ENCODE measurements at places on chromosomes 7 and 10. TPM values are rescaled to one million over a fixed set of nuclear protein-coding genes. Genes with fewer than 3 reads are reported as not detected.
A peak's percentile ranks its signal among the peaks of the same experiment; 100 is the strongest.

- H3K27ac ChIP-seq, result no peak overlapping the region
- H3K36me3 ChIP-seq, result no peaks in the 10 kb centered on the region
- no peak overlapping the region for H3K4me3 ChIP-seq
- H3K27me3 ChIP-seq, result no peaks in the 10 kb centered on the region
- DNase-seq, result no peak
Observed at GRCh38 chr10:59674215-59674836, 35.3 kb downstream of the SLC16A9 start.

DNA sequence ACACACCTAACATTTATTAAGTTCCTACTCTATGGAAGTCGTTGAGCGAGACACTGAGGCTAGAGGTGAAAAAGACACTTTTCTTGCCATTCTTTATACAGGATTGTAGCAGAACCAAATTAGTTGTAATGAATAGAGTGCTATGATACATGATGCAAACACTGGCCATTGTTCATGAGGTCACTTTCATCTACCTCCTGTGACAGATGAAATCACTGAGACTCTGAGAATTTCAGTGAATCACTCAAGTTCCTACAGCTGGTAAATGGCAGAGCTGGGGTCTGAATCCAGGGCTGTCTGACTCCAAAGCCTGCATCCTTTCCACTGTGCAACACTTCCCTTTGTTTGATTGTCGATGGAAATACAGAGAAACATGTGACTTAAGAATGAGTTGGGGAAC lies 657.6 kb downstream of the LRMDA start:
- H3K4me3 ChIP-seq, result no peak overlapping the region
- H3K4me1 ChIP-seq, result peaks cover 23% of the 10 kb centered on the region
- no peak for DNase-seq
- no peaks in the 10 kb centered on the region for H3K27me3 ChIP-seq

DNA sequence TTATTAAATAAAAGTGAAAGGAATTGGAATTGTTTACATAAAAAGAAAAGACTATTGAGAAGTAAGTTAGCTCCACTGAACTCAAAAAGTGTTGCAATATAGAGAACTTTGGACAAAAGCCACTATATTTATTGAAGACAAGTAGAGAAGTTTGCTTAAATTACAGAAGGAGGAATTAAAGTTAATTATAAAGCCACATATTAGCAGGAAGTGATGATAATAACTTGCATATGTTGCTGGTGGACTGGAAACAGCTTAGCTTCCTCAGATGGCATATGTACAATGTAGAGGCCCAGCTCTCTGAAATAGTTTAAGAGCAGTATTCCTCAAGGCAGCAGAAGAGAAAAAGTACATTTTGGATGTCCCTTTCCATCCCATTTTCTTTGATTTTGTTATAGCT lies 400.7 kb downstream of the GATA3 start:
- H3K4me1 ChIP-seq, result no peaks in the 10 kb centered on the region
- no peak overlapping the region for H3K27ac ChIP-seq
- H3K27me3 ChIP-seq, result no peaks in the 10 kb centered on the region
- H3K36me3 ChIP-seq, result no peaks in the 10 kb centered on the region

- H3K27me3 ChIP-seq, result no peaks in the 10 kb centered on the region
- DNase-seq, result no peak
- H3K4me1 ChIP-seq, result no peaks in the 10 kb centered on the region
- H3K36me3 ChIP-seq, result no peaks in the 10 kb centered on the region
- no peak overlapping the region for H3K4me3 ChIP-seq
Observed at GRCh38 chr7:95577137-95577536, 19.2 kb downstream of the PDK4 start.

DNA sequence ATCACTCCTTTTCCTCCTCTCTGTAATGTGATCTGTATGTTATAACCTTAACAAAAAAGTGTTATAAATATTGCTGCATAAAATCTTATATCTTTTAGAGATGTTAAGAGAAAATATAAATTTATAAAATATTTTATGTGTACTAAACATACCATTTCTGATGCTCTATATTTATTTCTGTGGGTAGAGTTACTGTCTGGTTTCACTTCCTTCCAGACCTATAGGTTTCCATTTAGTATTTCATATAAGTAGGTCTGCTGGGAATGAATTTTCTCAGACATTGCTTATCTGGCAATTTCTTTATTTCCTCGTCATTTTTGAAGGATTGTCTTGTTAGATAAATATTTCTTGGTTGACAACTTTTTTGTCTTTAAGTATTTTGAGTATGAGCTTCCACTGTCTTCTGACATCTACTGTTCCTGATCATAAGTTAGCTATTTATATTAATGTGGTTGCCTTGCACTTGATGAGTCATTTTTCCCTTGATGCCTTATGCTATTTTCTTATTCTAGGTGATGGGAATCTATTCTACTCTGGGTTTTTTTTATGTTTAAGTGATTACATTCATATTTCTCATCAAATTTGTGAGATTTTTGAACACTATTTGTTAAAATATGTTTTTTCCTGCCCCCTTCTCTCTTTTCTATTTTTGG lies 11.2 kb upstream of the THSD7A start:
- no peak for DNase-seq
- no peak overlapping the region for H3K4me3 ChIP-seq

DNA sequence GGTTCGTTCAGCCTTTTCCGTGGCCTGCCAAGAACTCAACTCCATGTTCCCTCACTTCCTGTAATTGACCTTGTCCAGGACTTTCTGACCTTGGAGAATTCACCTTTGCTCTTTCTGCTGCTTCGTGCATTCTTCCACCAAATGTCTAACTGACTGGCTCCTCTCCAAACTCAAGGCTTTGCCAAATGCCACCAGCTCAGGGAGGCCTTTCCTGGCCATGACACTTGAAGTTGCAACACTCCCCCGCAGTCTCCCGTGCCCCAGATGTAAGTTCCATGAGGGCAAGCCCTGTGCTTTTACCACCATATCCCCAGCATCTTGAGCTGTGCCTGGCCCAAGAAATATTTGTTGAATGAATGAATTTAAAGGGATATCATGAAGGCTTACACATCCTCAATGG lies 238.4 kb downstream of the ARHGAP21 start:
- no peaks in the 10 kb centered on the region for H3K27me3 ChIP-seq
- H3K4me3 ChIP-seq, result no peak overlapping the region
- DNase-seq, result no peak
- H3K27ac ChIP-seq, result no peak overlapping the region
- H3K36me3 ChIP-seq, result no peaks in the 10 kb centered on the region
- H3K4me1 ChIP-seq, result no peaks in the 10 kb centered on the region

DNA sequence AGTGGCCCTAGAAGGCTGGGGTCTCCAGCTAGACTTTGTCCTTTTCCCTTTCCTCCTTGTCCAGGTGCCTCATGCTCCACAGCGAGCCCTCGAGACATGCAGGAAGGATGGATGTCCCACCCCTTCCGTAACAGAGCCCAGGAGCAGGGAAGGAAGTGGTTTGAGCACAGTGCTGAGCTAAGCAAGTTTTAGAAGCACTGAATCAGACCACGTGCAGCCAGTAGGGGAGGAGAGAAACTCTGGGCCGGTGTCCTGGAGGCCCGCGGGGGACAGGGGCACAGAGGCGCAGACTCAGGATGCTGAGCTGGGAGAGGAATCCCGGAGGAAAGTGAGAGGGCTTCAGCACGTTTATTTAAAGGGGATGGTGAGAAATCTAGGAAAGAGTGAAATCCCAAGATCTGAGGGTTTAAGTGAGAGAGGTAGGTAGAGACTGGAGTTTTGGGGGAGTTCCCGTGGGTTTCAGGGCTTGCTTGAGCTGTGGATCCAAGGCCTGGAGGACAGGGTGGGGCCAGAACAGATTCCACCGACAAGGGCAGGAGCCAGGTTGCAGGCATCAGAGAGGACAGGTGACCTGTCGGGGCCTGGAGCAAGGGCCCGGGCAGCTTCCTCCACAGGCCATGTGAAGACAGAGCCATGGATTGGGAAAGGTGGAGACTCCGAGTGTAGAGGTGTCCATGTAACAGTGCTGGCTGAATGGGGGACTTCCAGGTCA lies 4.4 kb upstream of the IRF5 start:
- peak; percentile 75 for DNase-seq
- peaks cover 55% of the 10 kb centered on the region for H3K27me3 ChIP-seq
- no peaks in the 10 kb centered on the region for H3K36me3 ChIP-seq
- H3K27ac ChIP-seq, result peak overlapping the region; percentile 10

PNLIPRP1 gene
- total RNA-seq, result not detected

SYT15 gene
- 1.1 TPM for total RNA-seq

Measured in sigmoid colon (tissue), 7 donors.